ENCODE measurements at places on chromosomes 1 and 21.

DNA sequence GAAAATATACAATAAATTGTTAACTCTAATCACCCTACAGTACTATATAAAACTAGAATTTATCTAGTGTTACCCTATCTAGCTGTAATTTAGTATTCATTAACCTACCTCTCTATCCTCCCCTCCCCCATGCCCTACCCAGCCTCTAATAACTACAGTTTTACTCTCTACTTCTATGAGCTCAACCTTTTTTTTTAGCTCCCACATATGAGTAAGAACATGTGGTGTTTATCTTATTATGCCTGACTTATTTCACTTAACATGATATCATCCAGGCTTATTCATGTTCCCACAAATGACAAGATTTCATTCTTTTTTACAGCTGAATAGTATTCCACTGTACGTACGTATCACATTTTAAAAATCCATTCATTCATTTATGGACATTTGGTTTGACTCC, 46.0 kb upstream of the WARS2 start:
- no peak for DNase-seq

DNA sequence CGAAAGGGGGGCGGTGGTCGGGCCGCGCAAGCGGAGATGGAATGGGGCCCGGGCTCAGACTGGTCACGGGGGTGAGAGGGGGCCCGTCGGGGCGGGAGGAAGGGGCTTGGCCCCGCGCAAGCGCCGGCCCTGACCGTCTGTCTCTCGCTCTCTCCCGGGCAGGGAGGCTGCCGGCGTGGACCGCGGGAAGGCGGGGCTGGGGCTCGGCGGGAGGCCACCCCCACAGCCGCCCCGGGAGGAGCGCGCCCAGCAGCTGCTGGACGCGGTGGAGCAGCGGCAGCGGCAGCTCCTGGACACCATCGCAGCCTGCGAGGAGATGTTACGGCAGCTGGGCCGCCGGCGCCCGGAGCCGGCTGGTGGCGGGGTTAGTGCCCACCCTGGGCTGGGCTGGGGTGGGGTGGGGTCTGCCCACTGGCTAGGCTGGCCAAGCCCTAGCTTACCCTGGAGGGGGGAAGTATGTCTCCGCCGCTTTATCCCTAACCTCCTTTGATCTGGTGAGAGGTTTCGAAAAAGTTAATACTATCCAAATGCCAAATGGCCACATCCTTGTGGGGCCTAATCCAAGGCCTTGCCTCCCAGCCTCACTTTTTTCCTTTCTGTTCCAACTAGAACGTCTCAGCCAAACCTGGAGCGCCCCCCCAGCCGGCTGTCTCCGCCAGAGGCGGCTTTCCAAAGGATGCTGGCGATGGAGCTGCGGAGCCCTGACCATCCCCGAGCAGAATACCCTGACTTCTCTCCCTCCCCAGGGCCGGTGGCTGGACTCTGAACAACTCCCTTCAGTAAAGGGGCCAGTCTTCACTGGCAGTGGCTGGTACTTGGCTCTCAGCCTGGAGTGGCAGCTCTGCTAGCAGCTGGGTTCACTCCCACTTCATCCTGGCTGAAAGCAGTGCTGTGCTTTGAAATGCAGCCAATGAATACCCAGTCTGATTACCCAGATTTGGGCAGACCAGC, 636 bp upstream of the YRDC start:
- no peak for DNase-seq

DNA sequence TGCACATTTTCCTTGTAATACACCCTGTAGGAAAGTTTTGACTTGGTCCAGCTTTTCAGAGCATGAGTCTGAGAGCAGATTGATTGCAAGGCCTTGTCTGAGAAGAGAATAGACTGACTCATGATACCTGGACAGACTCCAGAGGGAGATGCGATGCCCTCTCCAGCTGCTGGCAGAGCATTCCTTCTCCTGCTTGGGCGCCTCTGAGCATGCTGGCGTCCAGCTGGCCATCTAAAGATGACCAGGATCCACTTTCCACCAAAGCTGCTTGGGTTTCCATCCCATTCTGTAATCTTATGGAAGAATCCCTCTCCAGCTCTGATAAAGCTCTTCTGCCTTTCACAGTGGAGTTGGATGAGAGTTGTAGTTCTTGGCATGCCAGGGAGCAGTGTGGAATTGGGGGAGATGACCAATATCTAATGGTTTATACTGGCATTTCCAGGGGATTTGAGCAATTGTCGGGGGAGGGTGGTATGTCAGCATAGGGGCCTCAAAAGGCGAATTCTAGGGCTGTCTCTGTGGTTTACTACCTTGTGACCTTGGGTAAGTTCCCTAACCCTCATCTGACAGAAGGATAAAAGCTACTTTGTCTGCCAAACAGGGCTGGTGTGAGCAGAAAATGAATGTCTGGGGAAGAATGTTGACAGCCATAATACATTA, 19.5 kb downstream of the SZRD1 start:
- DNase-seq: no peak

DNA sequence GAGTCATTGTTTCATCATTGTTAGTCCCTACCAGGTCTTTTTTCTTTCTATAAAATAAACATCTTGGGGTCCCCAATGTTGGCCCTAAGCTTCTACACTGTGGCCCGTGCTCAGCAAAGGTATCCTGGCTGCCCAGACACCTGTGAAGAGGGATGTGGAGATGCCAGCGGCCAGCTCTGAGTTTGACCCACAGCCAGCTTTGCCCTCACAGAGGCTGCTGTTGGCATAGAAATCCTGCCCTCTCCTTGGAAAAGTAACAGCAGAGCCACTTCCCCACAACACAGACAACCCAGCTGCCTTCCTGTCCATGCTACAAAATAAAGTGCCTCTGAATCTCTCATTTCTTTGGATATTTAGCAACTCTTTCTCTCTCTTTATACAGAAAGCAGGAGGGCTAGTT, 6.0 kb downstream of the TRIM62 start:
- DNase-seq: no peak

DNA sequence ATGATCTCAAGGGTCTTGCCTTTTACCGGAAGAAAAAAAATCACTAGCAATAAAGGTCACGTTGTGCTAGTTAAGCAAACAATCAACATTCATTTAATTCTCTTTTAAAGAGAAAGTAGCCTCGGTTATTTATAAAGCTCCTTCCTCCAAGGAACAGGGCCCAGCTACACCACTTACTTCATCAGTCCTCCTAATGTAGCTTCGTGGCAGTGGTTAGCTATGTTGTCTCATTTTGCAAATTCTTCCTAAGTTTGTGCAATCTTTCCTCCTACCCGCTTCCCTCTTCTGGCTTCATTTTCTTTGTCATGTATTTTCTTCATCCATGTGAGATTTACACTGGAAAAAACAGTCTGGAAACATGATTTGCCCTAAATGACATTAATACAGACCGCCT, 554.2 kb downstream of the NUF2 start:
- DNase-seq: no peak

DNA sequence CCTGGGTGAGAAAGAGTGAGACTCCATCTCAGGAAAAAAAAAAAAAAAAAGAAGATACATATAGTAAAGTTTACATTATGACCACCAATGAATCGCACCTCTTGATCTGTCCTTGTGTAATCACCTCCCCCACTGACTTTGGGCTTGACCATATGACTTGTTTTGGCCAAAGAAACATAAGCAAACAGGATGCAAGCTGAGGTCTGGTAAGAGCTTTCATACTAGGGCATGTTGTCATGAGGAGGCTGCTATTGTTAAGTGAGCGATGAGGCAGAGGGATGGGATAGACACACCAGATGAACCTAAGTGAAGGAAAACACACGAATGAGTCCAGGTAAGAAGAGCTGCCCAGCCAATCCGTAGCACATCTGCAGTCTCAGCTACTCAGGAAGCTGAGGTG, 10.7 kb downstream of the ENAH start:
- DNase-seq: no peak

GRCh38 chr1:22609291-22609690, 27.1 kb upstream of the C1QA start:
- DNase-seq: no peak

- DNase-seq: no peak
Observed at GRCh38 chr1:169929210-169929526, 35.5 kb upstream of the SCYL3 start.

GRCh38 chr1:5570931-5571330, 421.3 kb downstream of the NPHP4 start:
- DNase-seq: no peak

DNA sequence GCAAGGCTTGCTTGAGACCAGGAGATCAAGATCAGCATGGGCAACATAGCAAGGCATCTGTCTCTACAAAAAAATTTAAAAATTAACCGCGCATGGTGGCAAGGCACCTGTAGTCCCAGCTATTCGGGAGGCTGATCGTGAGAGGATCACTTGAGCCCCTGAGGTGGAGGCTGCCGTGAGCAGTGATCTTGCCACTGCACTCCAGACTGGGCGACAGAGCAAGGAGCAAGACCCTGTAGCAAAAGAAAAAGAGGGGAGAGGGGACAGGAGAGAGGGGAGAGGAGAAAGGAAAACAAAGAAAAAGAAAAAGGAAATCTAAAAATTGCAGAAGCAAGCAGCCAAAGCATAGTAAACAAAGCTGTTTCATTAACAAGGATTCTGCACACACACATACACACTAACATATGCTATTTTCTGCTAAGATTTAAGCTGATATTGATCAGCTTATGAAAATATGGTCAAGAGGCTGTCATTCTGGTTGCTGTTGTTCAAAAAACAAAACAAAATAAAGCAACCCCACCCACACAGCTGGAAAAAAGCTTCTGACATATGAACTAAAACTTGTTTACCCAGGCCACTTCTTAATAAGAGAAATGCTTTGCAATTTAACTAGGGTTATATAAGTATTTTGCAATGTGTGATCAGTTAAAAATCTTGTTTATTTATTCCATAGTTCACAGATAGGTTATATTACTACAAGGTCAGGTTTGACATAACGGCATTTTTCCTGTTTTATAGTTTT, 1.8 kb downstream of the ARNT start:
- no peak for DNase-seq

DNA sequence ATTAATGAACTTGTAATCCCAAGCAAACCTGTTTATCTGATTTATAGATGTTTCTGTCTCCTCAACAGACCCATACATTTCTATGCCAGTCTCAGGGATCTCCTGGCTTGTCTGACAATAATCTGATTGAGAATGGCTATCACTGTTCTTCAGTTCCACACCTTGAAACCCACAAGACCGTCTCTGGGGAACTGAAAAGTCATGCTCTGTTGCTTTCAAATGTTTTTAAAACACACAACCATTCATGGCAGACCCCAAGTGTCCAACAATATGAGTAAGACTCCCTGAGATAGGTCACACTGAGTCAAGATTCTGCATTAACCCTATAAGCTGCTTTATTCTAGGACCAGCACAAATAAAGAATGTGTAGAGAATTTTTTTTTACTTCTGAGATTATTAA, 611.2 kb upstream of the PLXNA2 start:
- no peak for DNase-seq

DNA sequence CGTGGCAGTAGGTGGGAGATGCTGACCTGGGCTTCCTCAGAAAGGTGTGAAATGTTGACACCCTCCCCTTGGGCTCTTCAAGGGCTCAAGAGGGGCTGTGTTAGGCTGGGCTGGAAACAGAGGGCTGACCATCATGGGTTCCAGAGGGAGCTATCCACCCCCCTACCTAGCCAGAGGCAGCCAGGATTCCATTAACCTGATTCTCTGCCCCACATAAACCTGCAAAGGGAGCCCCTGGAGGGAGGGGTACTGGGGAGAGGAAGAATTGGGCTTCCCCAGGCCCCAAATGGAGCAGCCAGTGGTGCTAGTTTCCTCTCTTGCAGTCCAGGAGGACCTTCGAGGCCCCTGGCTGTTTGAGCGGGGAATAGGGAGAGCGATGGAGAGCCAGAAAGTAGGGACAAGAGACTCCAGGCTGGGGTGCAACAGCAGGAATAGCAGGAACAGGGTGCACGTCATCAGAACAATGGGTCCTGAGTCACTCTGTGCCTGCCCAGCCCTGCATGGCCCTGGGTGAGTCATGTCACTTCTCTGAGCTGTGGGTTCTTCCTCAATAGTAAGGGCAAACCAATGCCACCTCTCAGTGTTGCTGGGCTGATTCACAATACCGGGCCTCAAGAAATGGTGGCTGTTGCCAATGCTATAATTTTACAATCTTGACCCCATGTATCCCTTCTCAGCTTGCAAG, 121.2 kb downstream of the EPHB2 start:
- no peak for DNase-seq

GRCh38 chr21:39673163-39673562, 60.4 kb downstream of the B3GALT5 start:
- no peak for DNase-seq

DNA sequence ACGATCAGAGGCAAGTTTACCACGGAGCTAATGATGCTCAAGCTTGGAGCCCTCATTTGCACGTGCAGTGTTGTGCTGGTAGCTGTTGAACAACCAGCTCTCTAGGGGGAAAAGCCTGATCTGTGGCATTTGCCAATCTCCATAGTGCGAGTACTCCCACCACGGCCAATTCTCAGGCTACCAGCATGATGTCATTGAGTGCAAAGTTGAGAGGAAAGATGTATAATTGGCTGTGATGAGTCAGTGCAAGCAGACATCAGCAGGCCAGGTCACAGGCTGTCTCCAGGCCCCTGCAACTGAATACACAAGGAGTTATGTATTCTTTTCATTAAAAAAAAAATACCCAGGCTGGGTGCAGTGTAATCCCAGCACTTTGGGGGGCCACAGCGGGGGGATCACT, 233.1 kb upstream of the VAMP3 start:
- DNase-seq: peak; percentile 27

DNA sequence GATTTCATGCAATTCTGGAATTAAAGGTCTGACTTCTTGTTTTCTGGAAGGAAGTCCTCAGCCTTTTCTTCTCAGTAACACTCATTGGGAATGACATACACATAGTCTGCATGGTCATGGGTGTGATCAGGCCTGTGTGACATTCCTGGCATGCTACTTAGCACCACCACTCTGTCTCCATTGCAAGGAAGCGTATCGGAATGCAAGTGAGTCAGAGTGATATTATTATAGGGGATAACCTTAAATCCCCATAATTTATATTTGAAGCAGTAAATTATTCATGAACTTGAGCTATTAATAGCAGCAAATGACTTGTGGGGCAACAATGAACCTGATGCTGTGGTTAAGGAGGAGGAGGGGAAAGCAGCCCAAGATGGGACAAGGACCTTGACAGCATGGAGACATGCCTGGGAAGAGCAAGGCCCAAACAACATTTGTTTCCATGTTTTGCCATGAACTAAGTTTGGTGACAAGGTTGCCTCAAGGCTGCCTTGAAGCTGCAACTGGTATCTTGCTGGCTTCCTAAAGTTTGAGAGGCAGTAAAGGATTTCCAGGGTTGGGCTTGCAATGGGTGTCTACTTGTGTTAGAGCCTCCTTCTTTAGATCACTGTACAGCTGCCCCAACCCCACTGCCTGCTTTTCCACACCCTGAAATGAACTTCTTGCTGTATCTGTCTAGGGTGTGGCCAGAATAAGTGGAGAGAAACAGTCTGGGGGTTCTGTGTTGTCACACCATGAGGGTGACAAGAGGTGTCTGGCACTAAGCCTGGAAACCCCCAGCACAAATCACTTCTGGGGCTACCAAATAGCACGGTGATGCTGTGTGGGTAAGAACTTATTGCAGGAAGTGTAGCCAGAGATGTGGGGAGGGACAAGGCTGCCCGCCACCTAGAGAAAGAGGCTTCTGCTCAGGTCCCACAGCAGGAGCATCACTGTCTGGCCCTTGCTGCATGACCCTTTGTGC, 4.6 kb downstream of the MAB21L3 start:
- no peak for DNase-seq
